Osteoblast (primary cell): ENCODE measurements at places on chromosomes 11 and 22. TPM values are rescaled to one million over a fixed set of nuclear protein-coding genes. Genes with fewer than 3 reads are reported as not detected.

DNA sequence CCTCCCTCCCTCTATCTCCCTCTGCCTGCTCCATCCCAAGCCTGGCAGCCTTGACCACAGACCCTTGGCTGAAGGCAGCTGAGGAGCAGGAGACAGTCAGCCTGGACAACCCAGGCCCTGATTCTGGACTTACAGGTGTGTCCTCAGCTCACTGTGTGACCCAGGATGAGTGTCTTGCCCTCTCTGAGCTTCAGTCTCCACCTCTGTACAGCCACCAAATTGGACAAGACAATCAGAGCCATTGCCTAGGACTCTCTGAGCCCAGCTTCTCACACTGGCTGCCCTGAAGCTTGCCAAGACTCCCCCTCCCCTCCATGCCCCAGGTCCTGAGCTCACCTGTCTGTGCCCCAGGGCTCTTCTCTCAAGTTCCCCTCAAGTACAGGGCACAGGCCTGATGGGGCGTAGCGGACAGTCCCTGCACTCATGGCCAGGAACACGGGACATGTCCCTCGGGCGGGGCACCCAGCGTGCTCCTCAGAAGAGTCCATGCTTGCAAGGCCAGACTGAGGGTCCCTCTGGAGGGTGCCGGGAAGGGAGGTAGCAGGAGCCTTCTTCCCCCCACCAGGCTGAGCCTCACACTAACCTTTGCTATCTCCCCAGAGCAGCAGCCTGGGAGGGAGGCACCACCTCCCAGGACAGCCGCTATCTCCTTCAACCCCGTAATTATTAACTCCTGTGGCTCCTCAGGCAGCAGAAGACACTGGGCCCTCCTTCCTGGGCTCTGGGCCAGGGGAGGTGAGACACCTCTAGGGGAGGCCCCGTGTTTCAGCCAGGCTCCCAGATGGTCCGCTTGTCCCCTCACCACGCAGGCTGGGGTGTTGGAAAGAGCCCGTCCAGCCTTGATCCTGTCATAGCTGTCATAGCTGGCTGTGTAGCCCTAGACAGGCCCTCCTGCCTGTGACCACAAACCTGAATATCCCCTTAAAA is 2.6 kb upstream of the RAB3IL1 start:
- DNase-seq = peak; percentile 29

DNA sequence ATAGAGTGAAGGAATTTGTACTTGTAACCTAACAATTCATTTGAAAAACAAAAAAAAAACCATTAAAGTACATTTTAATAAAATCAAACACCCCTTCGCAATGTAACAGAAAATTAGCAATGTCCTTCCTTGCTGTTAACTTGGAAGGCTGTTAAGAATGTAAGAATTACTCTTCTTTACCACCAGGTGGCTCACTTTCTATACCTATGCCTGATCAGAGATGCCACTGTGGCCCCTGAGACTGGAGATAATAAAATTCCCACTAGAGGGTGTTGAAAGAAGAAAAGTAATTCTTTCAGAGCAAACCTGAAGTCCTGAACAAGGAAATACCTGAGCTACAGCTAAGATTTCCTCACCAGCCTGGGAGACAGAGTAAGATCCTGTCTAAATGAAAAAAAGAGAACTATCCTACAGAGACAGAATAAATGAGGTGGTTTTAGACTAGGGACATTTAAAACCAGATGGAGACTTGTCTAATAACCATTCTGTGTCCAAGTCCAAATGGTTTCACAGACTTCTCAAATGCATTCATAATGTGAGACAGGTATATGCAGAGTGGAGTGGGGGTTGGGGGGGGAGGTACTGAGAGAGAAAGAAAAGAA is 1089.3 kb downstream of the FAM181B start:
- DNase-seq = peak; percentile 15

DNA sequence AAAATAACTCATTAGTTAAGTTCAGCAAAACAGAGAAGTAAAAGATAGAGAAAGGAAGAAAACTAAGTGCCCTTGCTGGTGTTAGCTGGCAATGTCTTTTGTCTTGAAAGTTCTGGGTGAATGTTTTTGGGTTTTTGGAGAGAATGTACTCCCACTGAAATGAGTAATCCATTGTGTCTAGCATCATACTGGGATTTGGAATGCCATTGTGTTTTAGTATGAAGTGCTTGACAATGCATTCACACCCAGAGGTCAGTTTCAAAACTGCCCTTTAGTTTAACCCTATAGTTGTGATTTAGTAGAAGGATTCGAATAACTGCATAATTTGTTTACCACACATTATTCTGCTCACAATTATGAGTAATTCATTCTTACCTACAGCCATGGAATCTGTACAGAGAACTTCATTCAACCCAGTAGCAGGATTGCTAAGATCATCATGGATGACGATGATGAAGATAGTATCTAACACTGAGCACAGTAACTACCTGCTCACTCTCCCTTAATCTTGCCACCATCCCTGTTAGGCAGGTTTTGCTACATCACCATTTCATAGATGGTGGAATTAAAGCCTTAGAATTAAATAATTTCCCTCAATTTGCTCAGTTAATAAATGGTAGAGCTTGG is 33.9 kb downstream of the MAML2 start:
- no peak for DNase-seq

- peak; percentile 98 for DNase-seq
Observed at GRCh38 chr22:43151251-43152002, at the start of gene TSPO. TSPO (plus strand) TSS chr22:43151559; CDS start chr22:43159239, 7,680 bp downstream.

- peak; percentile 72 for DNase-seq
Observed at GRCh38 chr22:44734278-44734677, 18.1 kb upstream of the ARHGAP8 start.

DNA sequence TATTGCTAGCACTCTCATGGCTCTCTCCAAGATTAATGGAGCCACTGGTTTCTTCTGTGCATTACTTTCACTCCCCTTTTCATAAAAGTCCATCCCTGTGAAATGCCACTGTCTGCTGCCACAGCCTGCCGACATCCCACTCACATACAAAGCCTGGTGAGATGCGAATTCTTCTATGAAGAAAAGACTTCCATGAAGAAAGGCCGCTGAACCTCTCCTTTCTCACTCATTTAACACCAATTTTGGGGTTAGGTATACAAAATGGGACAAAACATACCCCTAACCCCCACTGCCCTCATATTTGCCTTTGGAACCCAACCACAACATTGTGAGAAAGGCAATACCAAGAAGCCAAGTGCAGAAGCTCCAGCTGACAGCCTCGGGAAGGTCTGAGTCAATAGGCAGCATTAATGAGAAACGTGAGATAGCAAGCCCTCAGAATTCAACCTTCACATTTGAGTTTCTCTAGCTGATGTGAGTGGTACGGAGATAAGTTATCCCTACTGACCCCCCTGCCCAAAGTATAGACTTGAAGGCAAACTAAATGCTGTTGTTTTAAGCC is 156.4 kb downstream of the ATG16L2 start:
- no peak for DNase-seq

DNA sequence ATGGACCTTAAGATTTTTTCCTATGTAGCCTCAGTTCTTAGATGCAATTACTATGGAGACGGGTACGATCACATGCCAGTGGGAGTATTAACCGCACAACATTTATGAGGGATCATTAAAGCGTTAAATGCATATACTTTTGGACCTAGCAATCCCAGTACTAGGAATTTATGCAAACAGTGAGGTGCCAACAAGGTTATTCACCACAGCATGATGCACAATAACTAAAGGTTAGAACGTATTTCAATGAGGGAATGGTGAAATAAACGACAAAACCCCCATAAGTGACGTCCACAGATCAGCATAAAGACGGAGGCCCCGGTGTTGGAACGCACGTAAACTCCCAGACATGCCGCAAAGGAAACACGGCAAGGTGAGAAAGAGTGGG is 539 bp downstream of the SIRT3 start:
- DNase-seq = no peak

DNA sequence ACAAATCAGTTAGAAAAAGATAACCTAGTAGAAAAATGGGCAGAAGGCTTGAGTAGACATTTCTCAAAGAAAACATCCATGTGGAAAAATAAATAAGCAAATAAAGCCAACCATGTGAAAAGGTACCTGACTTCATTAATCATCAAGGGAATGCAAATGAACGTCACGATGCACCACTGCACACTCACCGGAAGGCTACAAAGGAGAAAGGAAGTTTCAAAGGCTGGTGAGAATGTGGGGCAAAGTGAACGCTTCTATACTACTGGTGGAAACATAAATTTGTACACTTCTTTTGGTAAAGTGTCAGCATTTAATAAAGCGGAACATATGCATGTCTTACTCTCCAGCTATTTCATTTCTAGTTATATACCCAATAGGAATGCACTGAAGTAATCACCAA is 166.8 kb downstream of the CSNK2A3 start:
- no peak for DNase-seq

DNA sequence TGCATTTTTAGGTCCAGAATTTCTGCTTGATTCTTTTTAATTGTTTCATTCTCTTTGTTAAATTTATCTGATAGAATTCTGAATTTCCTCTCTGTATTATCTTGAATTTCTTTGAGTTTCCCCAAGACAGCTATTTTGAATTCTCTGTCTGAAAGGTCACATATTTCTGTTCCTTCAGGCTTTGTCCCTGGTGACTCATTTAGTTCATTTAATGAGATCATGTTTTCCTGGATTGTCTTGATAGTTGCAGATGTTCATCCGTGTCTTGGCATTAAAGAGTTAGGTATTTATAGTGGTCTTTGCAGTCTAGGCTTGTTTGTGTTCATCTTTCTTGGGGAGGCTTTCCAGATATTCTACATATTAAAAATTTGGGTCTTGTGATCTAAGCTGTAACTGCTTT is 694.8 kb upstream of the CCDC179 start:
- no peak for DNase-seq

GRCh38 chr11:120719348-120719747 is 207.8 kb downstream of the GRIK4 start:
- peak; percentile 78 for DNase-seq

- DNase-seq = peak; percentile 99
Observed at GRCh38 chr22:39534591-39535356, 2.2 kb upstream of the RPS19BP1 start.

DNA sequence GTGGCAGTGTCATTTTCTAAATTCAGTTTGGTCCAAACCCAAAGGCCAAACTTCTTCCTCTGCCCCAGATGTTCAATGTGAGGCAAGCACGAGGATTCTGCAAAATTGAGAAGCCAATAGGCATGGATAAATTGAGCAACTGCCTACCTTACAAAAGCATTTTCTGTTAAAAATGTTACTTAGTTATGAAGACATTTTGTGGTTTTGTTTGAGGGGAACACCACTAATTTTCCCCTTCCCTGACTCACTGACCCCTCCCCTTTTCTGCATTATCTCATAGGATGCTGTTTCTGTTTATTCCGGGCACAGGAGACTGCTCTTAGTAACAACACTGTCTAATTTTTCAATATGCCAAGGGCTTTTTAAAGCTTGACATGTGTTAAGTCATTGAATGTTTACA is 462.8 kb downstream of the INSC start:
- no peak for DNase-seq

DNA sequence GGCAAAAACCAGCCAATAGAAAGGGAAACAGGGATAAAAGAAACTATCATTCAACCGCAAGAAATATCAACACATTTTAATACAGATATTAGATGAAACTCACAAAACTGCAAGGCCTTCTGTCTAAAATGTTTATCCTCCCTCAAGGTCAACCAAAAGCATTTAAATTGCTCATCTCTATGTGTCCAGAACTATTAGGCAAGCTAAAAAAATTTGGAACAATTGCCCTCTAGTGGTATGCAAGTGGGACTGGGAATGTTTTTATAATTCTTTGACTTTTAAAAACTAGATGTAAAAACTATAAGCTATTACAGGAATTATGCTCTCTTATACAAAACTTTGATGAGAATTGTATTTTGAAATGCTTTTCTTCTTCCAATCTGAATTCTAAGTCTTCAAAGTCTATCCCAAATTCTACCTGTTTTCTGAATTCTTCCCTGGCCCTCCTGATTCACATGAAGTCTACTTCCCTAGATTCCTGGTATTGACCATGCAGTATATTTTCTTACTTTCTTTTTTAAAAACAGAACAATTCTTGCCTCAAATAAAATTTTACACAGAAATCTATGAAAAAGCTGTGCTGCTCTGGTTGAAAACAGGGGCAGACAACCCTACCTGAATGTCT is 4.9 kb downstream of the CWC15 start:
- peak; percentile 85 for DNase-seq

DNA sequence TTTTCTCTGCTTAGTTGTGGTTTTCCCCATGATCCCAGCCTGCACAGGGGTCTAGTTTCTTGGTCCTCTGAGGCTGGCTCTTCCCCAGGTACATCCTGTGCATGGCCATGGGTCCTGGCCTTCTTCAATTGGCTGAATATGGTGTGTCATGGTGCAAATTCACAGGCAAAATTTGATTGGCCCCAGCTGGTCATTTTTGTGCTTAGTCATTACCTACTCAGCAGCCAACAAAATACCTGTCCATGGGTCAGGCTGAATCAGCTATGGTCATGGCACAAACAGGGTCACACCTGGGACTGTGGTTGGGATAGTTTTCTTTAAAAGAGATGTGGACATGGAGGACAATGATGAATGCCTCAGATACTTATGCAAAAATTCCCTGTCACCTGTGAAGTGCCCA is 85.7 kb downstream of the CSNK2A3 start:
- DNase-seq = no peak

DNA sequence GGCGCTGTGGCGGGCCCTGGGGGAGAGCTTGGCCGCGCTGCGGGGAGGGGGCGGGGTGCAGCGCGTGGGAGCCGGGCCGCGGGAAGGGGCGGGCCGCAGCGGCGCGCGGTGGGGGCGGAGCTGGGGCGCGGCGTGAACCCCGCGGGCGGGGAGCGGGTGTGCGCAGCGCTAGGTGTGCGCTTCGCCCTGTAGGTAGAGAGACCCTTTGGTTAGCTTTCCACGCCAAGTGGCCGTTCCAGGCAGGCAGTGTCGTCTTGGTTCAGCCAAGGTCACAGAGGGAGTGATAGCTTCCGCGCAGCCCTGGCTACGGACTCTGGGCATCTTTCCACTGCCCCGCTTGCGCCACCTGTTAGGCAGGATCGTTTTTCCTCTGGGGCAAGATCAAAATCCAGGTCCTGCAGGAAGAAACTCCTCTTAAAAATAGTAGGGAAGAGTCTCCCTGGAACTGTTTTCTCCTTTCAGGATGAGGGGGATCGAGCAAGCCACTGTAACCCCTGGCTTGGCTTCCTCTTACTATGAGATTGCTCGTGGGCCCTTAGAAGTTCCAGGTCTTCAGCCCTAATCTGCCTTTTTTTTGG is 434 bp downstream of the BANF1 start:
- DNase-seq = peak; percentile 92

- DNase-seq = no peak
Observed at GRCh38 chr11:69562816-69563215, 78.1 kb upstream of the CCND1 start.

GRCh38 chr11:115247361-115247760 is 256.9 kb downstream of the CADM1 start:
- no peak for DNase-seq

The OR4A16 gene
- total RNA-seq = not detected in 2 replicates

The CYTH4 gene
- 0.59 and 0.72 TPM in 2 replicates for total RNA-seq

The TMPRSS13 gene
- not detected in 2 replicates for total RNA-seq

The BCO2 gene
- total RNA-seq = 0.72 and 2.4 TPM in 2 replicates

The GPR83 gene
- total RNA-seq = not detected in 2 replicates

The MYO18B gene
- under 0.01 TPM in 1 of 2 replicates, not detected in the other for total RNA-seq

The SULT4A1 gene
- total RNA-seq = under 0.01 TPM in 1 of 2 replicates, not detected in the other

The TRIM51 gene
- total RNA-seq = not detected in 2 replicates

The LARGE2 gene
- total RNA-seq = not detected in 2 replicates

The DLG2 gene
- total RNA-seq = 3.3 and 3.8 TPM in 2 replicates

The SCGB1D2 gene
- not detected in 2 replicates for total RNA-seq

The NLRP14 gene
- total RNA-seq = under 0.01 TPM in 1 of 2 replicates, not detected in the other

The NAV2 gene
- 8.7 and 12.4 TPM in 2 replicates for total RNA-seq

The CNTF gene
- total RNA-seq = 1.4 and 1.8 TPM in 2 replicates
